Progenitor cell of endocrine pancreas (in vitro differentiated cells): ENCODE measurements at places on chromosomes 3 and 15.

GRCh38 chr3:52848617-52849016, 13.8 kb upstream of the MUSTN1 start:
- no peak for DNase-seq

DNA sequence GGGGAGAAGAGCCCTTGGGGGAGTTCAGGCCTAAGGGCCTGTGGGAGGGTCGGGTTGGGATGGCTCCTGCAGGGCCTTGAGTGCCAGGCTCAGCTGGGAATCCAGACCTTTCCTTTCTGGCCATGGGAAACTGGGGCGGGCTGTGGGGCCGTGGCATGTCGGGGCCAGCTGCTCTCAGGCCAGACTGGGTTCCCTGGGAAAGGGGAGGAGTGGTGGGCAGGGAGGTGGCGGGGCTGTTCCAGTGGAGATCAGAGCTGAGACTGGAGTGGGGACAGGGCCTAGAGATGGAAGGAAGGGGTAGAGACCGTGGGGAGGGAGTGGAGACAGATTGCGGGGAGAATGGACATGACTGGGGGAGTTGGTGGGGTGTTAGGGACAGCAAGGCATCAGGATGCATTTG, 20.3 kb downstream of the FBLN2 start:
- no peak for DNase-seq

DNA sequence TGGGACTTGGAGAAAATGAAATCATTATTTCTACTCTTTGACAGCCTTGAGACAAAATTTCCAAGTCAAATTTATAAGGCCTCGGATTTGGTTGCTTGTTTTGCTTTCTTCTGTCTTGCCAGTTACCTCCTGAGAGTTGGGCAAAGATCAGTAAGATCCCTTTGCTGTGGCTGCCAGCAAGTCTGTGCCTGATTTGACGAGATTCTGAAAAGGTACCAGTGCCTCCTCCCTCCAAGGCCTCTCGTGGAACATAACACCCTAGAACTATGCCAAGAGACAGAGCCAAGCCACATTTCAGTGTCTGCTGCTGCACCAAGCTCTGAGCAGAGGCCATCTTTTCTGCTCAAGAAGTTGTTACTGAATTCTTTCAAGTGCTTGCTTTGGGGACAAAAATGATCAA, 61.0 kb downstream of the GTPBP8 start:
- no peak for DNase-seq

GRCh38 chr3:98930413-98930812, 28.9 kb upstream of the DCBLD2 start:
- DNase-seq = no peak

GRCh38 chr15:74794970-74795349, 13.1 kb downstream of the CSK start:
- DNase-seq = no peak

DNA sequence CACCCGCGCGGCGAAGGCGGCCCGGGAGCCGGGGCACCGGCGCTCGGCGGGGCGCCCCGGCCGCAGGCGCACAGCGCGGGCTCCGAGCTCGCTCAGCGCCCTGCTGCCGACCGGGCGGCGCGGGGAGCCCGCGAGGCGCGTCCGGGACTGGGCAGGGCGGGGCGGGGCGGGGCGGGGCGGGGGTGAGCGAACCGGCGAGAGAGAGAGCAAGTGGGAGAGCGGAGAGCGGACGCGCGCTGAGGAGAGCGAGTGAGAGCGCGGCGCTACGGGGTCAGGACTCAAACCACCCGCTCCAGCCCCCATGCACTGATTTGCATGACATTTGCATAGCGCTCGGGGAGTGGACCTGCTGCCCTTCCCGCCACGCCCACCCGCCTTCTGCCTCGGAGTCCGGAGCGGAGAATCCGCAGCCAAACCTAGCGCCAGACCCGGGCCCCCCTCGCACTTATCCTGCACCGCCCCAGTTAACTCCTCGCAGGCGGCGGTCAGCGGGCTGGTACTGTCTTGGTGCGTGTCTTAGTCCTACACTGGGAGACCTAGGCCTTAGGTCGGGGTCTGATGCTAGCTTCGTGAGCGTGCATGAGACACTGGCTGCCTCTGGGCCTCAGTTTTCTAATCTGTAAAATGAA, at the start of gene MYLK:
Gene MYLK (minus strand): TSS at position 130 of the 629 bp plus-strand sequence. CDS start 90,491 bp downstream, outside the sequence.
- peak; percentile 78 for DNase-seq

DNA sequence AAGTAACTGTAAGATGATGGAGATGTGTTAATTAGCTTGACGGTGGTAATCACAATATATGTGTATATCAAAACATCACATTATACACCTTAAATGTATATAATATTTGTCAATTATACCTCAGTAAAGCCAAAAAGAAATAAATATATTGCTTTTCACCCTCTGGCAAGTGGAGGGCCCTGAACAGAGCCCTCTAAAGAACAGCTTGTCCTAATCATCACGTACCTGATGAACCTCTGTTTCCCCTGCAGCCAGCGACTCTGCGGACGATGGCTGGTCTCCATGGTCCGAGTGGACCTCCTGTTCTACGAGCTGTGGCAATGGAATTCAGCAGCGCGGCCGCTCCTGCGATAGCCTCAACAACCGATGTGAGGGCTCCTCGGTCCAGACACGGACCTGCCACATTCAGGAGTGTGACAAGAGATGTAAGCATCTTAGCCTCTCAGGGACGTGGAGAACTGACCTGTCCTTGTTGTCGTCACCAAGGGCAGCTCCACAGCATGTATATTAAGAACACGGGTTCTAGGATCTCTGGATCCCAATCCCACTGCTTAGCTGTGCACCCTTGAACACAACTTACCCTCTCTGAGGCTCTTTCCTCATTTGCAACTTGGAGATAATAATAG, 6.3 kb downstream of the THBS1 start:
- no peak for DNase-seq

- DNase-seq = no peak
Measured at GRCh38 chr3:197590313-197590962, 34.7 kb upstream of the BDH1 start.

GRCh38 chr3:3227640-3228039, 48.1 kb upstream of the CRBN start:
- no peak for DNase-seq

GRCh38 chr3:8307545-8308110, 194.0 kb upstream of the LMCD1 start:
- DNase-seq = no peak

DNA sequence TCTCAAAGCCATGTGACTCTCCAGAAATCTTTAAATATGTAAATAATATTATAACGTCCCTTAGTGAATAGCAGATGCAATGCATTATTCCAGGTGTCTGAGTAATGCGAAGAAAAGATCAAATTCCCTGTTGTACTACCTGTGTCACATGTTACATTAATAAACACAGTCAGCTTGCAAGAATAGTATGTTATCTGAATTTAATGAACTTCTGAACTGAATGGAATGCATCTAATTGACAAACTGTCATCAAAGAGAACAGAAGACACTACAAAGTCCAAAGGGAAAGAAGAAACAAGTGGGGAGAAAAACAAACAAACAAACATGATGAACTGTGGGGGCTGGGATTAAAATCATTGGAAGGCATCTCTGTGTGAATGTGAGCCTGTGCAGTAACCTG, 508.8 kb downstream of the LPP start:
- no peak for DNase-seq

- no peak for DNase-seq
Measured at GRCh38 chr15:66563126-66563525, 2.7 kb downstream of the LCTL start.

DNA sequence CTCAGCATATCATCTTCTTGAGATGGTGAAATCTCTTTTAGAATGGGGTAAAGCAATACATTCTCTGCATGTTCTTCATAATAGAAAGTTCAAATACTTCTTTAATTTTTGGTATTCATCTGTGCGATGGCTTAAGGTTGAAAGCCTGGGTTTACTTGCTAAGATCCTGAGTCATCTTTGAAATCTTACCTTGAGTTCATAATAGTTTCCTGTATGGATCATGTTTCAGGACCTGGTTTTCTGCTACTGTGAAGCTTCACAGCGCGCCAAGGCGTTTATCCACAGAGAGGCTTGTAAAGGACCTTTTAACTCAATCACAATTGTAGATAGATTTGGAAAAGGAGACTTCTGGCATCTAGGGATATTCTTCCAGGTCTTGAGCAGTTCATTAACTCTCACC, 39.0 kb downstream of the MED12L start:
- no peak for DNase-seq

DNA sequence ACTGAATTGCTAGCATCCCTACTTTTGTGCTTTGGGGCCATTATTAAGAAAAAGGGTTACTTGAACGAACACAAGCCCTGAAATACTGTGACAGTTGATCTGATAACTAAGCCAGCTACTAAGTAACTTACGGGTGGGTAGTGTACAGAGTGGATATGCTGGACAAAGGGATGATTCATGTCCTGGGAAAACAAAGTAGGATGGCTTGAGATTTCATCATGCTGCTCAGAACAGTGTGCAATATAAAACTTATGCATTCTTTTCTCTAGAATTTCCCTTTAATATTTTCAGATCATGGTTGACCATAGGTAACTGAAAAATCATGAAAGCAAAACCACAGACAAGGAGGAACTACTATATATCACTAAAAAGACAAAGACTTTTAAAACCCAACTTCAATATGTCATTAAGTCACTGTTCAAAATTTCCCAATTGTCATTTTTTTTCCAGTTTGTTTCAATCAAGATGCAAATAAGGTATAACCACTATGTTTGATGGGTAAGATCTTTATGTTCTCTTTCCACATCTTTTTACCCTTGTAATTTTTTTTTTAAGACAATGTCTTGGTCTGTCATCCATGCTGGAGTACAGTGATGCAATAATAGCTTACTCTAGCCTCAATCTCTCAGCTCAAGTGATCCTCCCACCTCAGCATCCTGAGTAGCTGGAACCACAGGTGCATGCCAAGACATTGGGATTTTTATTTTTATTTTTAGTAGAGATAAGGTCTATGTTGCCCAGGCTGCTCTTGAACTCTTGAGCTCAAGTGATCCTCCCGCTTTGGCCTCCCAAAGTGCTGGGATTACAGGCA, 67.7 kb downstream of the IFT80 start:
- DNase-seq = no peak

DNA sequence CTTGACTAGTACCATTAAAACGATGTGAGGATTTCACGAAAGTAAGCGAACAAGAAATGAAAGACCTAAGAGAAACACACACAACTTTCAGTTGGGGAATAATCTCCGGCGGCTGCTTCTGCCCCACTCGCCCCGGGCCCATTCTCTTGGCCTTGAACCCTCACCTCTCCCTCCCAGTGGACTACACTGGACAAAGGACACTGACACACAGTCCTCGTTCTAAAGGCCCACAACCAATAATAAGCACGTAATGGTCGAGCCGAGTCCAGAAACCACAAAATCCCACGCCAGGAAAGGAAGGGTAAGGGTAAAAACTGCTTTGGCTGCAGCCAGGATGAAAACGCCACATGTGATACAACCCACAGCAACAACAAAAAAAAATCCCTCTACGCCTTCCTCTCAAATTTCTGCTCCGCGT, 469 bp downstream of the ZNF770 start:
- no peak for DNase-seq

DNA sequence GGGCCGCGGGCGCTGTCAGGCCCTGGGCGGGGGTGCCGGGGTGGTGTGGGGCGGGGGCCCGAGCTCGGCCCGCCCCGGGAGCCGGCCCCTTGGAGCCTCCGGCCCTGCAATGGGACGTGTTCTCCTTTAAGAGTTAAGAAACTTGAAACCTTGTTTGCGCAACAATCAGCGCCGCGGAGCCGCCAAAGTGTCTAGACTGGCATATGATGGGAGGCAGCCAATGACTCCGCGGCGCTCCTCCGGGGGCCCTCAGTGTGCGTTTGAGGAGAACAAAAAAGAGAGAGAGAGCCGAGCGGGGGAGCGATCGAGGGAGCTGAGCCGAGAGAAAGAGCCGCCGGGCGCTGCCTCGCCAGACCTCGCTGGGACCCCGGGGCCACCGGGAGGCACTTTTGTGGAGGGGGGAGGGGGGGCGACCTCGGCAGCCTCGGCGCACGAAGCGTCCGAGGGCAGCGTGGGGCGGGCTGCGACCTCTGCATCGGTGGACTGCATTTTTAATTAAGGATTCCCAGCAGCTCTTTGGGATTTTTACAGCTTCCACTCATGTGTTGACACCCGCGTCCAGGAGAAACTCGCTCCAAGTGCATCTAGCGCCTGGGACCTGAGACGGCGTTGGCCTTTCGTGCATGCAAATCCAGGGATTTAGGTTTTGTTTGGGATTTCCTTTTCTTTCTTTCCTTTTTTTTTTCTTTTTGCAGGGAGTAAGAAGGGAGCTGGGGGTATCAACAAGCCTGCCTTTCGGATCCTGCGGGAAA, at the start of gene SMAD6:
Gene SMAD6 (plus strand): TSS at position 202 of the 752 bp plus-strand sequence. CDS start 1,023 bp downstream, outside the sequence.
- peak; percentile 92 for DNase-seq

DNA sequence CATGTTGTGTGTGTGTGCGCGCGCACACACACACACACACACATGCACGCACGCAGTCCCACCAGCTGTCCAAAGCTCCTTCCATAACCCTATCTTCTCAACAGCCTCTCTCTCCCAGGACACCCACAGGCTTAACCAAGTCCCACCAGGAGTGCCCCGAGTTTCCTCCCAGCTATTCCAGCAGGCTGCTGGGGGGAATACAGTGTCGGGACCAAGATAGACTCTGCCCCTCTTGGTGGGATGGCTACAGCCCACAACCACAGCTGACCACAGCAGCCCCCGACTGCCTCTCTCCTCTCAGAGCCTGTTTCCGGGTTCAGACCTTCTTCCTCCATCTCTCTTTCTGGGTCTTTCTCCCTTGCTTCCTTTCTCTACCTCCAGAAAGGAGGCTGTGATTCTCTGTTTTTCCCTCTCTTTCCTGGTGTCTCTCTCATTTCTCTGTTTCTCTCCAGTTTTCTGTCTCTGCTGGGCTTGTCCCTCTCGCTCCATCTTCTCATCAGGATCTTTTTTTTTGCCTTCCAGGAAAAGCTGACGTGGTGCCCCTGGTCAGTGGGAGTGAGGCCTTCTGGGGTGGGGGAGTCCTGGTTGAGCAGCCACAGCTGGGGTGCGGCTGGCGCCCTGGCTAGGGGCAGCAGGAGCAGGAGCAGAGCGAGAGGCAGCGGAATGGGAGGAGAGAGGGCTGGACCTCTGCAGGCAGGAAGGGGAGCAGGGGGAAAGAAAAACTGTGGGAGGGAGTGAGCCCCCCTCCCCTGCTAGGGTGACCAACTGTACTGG, 3.3 kb upstream of the ISLR start:
- DNase-seq = no peak

GRCh38 chr3:184743248-184743647, 31.4 kb upstream of the MAGEF1 start:
- DNase-seq = no peak

- DNase-seq = peak; percentile 74
Measured at GRCh38 chr3:142828703-142829305, 60.1 kb downstream of the PCOLCE2 start.

GRCh38 chr3:150275941-150276340, 132.2 kb upstream of the TSC22D2 start:
- no peak for DNase-seq

- DNase-seq = no peak
Measured at GRCh38 chr15:20345401-20345958, 196.1 kb downstream of the GOLGA6L6 start.

DNA sequence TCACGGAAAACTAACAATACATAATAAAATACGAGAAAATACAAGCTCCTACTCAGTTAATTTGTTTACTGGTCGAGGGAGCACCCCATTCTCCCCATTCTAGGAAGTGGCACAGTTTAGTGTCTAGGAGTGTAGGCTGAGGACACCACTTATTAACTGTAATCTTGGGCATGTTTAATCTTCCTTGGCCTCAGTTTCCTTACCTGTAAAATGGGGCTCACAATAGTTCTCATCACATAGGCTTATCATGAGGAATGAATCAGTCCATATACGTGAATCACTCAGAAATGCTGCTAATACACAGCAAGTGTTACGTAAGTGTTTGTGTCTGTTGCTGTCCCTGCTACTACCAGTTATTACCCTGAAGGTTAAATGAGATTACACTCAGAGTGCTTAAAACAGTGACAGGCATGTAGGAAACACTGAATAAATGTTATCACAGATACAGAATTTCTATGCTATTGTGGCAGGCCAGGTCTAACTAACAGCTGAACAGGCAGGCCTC, 210.2 kb downstream of the OSBPL10 start:
- no peak for DNase-seq
